ENCODE measurements at places on chromosomes 2 and 18.

- DNase-seq, result no peak
These were observed 815 bp downstream of the GMCL1 start for GRCh38 chr2:69830045-69830905.

DNA sequence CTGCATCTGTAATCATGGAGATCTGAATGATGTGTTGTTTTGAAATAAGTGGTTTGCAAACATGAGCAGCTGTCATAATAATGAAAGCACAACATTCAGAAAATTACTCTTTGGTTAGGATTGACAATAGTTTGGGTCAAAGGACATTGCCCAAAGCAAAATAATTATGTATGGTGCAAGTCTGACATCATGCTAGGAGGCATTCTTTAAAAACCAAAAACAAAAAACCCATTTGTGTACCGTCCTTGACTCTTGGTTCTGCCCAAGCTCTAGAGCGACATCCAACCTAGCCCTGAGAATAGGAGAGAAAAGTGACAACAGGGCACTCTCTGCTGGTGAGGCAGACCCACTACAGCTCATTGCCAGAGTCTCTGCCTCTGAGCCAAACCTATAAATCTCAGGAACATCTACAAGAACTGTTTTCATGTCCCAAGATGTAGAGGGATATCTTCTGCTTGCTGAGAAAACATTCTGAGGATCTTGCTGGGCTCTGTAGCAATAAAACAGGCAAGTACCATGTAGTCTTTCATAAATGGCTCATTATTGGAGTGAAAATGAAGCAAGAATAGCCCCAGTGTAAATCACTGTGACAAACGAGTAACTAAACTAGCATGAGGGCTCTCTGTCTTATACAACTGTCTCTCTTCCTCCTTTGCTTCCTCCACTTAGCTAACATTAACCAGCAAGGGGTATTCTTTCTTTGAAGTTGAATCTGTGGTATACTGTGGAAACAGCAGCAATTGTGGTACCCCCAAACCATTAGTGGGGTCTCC, 266.8 kb upstream of the CXCR4 start:
- DNase-seq, result peak; percentile 5

GRCh38 chr2:176149481-176149938, 1.8 kb upstream of the HOXD4 start:
- no peak for DNase-seq

- no peak for DNase-seq
These were observed 499.9 kb downstream of the SLC4A3 start for GRCh38 chr2:220127311-220127710.

DNA sequence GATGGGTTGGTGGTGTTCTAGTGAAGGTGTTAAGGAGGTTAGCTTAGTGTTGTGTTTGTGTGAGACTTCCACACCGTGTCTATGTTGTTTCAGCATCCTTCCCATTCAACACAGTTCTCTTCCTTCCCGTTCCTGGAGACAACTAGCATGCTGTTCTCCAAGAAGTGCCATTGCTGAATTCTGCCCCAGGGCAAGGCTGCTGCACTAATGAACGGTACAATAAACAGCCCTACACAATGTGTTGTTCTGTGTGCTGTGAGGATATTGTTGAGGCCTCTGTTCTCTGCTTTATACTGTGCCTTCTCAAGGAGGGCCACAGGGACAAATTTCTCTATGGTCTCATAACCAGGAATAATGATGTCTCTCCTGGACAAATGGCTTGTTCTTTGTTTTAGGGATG, 39.8 kb upstream of the ZEB2 start:
- DNase-seq, result no peak

DNA sequence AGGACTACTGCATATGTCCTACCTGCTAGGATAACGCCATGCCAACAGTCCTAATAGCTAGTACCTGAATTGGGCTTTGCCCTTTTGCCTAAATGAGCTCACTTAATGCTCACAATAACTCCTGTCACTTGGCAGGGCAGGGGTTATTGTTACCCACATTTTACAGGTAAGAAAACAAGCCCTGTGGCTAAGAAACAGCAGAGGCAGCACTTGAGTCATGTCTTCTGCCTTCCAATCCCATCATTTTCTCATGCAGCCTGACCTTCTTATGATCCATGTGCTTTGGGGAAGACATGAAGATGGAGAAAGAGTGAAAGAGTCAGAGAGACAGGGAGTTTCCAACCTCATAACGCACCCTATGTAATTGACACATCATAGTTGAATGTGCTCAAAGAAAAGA, 33.6 kb upstream of the LPIN1 start:
- DNase-seq, result no peak

DNA sequence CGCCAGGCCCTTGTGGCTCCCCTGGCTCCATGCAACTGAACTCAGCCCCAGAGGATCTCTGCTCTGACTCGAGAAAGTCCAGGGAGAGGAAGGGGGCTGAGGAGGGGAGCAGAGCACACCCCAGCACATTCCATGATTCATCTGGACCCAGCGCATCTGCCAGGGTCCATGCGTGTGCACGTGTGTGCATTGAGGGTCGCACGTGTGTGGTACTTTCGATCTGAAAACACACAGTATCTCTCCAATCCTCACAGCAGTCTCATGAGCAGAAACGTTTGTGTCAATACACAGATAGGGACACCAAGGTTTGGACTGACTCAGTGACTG, 146.4 kb upstream of the ID2 start:
- DNase-seq, result no peak

GRCh38 chr18:37447962-37448888, 117.4 kb downstream of the CELF4 start:
- no peak for DNase-seq

DNA sequence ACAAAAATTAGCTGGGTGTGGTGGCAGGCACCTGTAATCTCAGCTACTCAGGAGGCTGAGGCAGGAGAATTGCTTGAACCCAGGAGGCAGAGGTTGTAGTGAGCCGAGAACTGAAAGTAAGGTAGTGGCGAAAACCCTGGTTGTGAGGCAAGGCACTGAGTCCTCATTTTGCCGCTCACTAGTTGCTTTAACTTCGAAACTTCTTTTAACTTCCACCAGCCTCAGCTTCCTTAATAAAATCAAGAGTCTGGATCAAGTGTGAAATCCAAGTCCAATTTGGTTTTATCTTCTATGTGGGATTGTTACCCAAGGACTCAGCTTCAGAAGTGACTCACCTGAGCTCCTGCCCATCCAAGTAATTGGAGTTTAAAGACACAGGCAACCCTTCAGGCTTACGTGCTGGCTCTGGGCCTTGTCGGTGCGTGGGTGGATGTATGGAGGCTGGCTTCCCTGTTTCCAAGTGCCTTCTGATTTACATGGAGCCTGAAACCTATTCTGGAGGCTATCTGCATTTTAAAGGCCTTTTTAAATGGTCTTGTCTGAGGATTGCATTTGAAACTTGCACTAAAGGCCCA, 374.2 kb upstream of the ID2 start:
- no peak for DNase-seq

DNA sequence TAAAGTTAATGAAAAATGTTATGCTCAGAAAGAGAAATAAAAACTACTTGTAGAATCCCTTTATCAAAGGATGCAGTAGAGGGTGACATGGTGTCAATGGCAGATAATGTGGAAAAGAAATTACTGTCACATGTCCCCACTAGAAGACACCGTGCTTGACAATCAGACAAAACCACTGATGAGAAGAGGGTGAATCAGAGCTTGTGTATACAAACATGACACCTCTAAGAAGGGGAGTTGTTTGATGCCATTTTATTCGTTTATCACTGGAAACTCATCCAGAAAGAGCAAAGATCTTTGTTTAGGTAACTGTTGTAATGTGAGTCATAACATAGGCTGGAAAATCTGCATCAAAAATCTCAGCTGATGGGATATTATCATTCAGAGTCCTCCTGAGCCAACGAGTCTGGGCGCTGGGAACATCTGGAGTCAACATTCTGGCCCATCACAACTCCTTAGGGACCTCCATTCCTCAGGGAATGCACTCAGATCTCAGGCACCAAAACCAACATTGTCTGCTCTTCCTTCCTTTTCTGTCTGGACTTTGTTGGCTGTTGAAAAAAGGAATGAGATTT, 49.5 kb upstream of the RAB12 start:
- no peak for DNase-seq

GRCh38 chr2:165202239-165202638, 1.6 kb downstream of the SCN3A start:
- DNase-seq, result no peak

DNA sequence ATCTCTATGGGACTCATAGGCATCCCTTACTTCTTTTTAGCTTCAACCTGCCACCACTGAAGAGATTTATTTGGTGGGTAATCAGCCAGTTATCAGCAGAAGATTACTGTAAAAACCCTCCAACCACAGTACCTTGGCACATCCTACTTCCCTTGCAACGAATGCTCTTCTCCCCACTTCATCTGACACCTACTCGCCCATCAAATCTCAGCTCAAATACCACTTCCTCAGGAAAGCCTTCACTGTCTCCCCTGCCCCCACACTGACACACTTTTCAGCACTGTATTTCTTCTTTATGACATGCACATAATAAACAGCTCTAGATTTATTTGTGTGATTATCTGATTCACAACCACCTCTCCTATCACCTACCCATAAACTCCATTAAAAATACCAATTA, 3.1 kb downstream of the KDSR start:
- DNase-seq, result no peak

GRCh38 chr2:64735504-64735903, 81.8 kb upstream of the SERTAD2 start:
- DNase-seq, result no peak

GRCh38 chr2:240704651-240705050, 13.0 kb downstream of the AQP12A start:
- no peak for DNase-seq

DNA sequence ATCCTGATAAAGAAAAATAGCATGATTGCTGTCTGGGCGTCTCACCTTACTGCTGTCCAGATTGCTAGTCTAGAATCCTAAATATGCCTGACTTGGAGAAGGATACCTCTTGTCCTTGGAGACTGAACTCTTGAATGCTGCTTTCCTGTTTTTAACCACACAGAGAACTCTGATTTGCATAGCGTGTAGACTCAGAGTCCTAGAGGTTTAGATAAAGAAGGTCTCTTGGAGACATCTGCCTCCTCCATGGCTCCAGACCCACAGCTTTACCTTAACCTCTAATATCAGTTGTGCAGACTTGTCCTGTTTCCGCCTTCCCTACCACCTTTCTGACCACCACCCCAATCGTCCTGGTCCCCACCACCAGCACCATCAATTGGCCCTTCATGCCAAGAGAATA, 292.6 kb upstream of the CYRIA start:
- no peak for DNase-seq

DNA sequence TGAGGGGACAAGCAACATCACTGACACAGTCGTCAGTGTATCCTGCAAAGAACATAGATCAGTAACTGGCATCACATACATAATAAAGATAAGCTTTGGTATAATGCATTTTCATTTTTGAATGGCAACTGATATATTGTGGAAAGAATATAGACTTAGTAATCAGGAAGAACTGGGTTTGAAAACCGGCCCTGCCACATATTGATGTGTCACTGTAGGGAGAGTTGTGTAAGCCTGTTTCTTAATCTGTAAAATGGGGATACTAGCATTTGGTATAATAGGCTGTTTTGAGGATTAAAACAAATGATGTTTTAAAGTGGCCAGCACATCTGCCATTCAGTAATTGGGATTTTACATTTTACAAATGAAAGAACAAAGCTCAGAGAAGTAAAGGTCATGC, 277.8 kb upstream of the CNTNAP5 start:
- DNase-seq, result no peak

DNA sequence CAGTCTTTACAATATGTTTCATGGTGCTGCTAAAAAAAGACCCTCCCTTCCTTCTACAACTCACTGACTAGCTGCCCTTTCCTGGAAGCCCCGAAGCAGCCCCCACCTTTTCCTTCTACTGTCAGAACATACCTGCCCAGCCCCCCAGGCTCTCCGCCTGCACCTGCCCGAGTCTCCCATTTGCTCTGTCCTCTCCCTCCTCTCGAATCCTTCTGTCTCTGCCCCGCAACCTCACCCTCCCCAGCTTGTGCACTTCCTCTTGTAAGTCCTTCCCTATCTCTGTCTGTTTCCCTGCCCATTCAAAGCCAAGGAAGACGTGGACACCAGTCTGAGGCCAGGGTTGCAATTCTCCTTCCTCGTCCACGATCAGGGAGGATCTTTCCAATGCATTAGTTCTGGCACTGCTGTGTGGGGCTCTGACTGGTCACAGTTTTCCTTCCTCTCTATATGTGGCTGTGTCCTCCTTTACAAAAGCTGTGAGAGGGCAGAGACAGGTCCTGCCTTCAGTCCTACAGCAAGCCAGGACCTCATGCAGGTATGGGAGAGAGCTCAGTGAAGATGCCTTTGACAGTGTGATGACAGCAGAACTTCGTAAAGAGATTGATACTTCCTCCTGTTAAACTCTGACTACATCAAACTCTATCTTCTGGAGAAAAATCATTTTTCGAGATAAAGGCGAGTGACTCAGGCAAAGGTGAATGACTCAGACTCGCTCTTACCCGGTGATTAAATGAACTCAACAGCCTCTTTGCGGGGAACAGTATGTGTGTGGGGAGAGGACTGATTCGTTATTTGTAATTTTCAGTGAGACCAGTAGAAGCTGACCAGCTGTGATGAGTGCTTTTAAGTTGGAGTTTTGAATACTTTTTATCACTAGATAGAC, 14.2 kb downstream of the TNFRSF11A start:
- DNase-seq, result no peak

DNA sequence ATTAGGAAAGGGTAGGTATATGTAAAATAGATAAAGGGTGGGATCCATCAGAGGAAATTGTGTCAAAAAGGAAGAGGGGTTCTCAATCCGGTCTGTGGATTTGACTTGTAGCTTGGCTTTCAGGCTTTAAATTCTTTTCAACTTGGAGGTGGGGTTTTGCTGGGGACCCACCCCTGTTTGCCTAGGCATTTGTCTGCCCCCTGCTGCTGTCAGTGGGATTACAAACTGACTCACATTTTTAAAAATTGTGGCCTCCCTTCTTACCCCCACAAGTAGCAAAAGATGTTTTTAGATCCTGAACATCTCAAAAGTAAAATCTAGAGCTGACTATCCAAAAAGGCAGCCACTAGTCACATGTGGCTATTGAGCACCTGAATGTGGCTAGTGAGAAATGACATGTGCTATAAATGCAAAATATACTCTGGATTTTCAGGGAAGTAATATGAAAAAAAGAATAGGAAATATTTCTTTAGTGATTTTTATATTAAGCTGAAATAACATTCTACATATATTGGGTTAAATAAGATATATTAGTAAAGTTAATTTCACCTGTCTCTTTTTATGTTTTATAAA, 178.9 kb downstream of the GFPT1 start:
- no peak for DNase-seq

DNA sequence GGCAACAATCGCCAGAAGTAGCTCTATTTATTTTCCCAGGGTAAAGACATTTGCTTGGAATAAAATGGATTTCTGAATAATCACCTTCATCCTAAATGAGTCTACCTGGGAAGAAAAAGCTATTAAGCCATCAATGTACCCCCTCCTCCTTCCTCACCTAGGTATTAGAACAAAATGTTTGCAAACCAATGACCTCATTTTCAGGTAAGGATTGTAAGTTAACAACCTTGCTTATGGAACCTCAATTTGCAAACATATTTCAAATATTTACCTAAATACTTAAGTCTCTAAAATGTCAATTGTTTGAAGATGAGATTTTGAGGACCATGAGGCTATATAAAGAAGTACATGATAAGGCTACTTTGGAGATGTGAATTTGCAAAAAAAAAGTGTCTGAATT, 43.9 kb downstream of the CAVIN2 start:
- DNase-seq, result no peak
